ENCODE measurements at places on chromosomes 2 and 18.

GRCh38 chr2:127566139-127566417 lies 30.6 kb downstream of the MYO7B start:
- no peak for ATAC-seq

DNA sequence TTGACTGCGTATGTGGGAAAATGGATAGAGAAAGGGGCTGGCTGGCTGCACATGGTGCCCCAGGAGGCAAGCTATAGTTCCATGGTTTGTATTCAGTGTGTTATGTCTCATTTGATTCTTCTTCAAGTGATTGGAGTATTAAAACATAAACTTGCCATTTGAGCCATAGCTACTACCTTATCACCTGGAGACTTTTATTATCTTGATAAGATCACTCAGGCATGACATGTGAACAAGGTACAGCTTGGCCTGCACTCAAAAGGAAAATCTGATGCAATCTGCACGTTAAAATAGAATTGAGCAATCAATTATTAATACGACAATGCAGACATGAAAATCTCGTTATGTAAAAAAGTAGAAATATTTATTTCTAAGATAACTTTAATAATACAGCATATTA lies 116.9 kb downstream of the RND3 start:
- ATAC-seq = no peak

- peak; percentile 63 for ATAC-seq
Observed at GRCh38 chr2:205696331-205696926, 14.1 kb downstream of the NRP2 start.

- ATAC-seq = no peak
Observed at GRCh38 chr2:54233832-54234649, 22.0 kb downstream of the TSPYL6 start.

- ATAC-seq = no peak
Observed at GRCh38 chr2:225398372-225398771, 1.1 kb upstream of the NYAP2 start.

GRCh38 chr2:226308986-226309385 lies 490.6 kb downstream of the IRS1 start:
- no peak for ATAC-seq

GRCh38 chr18:75654851-75655751 lies 227.6 kb upstream of the SMIM21 start:
- no peak for ATAC-seq

GRCh38 chr2:212197776-212198175 lies 340.8 kb downstream of the ERBB4 start:
- ATAC-seq = no peak

GRCh38 chr2:174527101-174527721 lies 40.4 kb upstream of the GPR155 start:
- ATAC-seq = no peak

GRCh38 chr2:60475123-60475830 lies 78.2 kb downstream of the BCL11A start:
- ATAC-seq = no peak

DNA sequence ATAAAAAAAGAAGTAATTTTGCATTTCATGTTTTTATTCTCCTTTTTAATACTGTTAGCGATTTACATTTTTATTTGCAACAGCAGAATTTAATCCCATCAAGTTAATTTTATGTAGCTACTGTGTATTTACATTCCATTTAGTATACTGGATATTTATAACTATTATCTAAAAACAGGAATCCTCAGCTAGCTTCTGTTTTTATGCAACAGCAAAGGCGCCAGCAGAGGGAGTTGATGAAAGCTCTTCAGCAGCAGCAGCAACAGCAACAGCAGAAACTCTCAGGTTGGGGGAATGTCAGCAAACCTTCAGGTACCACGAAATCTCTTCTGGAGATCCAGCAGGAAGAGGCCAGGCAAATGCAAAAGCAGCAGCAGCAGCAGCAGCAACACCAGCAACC lies 26.2 kb upstream of the SNORC start:
- ATAC-seq = no peak

GRCh38 chr2:160465002-160465401 lies 28.6 kb downstream of the RBMS1 start:
- no peak for ATAC-seq

- no peak for ATAC-seq
Observed at GRCh38 chr2:58740426-58740825, 499.3 kb upstream of the FANCL start.

GRCh38 chr2:202494300-202495229 lies 118.4 kb downstream of the BMPR2 start:
- ATAC-seq = peak; percentile 35

GRCh38 chr2:225100856-225101294 lies 58.6 kb upstream of the DOCK10 start:
- ATAC-seq = peak; percentile 77

GRCh38 chr2:128447538-128447995 lies 128.9 kb upstream of the HS6ST1 start:
- ATAC-seq = no peak

DNA sequence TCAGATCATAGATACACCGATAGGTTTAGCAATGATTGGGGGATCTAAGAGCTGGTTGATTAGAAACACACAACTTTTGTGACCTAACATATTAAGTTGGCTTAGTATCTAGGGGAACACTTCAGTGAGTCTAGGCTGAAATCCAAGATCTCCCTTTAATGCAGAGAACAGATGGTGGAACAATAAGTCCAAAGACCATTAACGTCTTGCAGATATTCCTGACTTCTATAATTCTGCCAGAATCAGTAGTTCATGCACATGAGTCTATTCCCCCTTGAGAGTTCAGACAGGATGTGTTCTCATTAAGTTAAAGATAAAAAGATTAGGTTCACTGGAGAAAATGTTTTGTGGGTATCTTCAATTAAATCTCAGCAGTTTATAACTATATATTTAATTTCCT lies 506.5 kb downstream of the TSN start:
- no peak for ATAC-seq

GRCh38 chr2:235603659-235604058 lies 109.8 kb downstream of the AGAP1 start:
- no peak for ATAC-seq

Data from SK-N-SH treated with all-trans-retinoic acid at 6 μM for 48 hours (cell line).